ENCODE measurements at places on chromosomes 16 and 17.
A peak's percentile ranks its signal among the peaks of the same experiment; 100 is the strongest.

DNA sequence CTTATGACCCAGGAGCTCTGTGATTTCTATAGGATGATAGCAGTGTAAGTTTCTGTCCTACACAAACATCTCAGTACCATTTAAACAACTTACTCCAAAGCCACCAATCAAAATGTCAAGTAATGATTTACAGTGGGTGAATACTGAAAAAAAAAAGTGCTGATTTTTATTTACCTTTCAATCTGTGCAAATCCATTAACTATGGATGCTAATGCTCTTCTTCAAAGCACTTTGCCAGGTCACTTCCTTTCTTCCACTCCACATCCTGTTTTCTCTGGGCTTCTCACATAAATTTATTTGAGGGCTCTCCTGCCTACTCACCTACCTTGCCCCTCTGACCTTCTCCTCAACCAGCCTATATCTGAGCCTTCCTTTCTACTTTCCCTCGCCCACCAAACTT is 101.6 kb downstream of the SKAP1 start:
- no peaks in the 10 kb centered on the region for H3K27me3 ChIP-seq
- H3K4me3 ChIP-seq = no peak overlapping the region
- H3K4me1 ChIP-seq = peaks cover 13% of the 10 kb centered on the region
- no peak for DNase-seq
- H3K27ac ChIP-seq = no peak overlapping the region

DNA sequence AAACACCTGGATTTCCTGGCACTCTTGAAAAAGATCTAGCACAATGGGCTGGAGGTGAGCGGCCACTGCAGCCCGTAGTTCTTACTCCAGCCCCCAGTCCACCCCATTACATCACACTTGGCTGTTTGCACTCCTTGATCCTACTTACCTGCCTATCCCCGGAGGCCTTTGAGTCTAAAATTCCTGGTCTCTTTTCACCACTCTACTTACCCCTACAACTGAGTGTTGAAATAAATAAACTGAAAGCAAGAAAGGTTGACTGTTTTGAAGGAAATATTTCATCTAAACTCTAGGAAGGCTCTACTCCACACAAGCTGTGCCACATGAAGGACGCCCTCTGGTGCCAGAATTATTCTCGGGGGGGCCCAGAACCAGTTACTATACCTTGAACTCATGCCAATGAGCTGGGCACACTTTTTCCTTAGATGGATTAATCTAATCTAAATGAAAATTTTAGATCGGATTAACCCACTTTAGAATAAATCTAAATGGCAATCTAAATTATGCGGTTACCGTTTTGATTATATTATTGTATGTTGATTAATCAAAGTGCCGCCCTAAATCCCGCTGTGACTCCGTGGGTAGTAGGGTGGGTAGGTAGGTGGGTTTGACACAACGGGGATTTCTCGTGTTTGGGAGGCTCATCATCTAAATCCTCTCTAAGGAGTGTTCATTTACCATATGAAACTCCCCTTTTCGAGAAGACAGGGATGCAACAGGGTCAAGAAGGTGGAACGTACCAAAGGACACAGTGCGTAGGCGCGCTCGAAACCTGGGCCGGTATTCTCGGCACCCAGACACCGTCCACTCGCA is 651 bp upstream of the EIF1 start:
- H3K27ac ChIP-seq = peak overlapping the region; percentile 100
- peak overlapping the region; percentile 97 for H3K4me3 ChIP-seq
- H3K27me3 ChIP-seq = no peaks in the 10 kb centered on the region
- no peak for DNase-seq
- H3K36me3 ChIP-seq = peaks cover 26% of the 10 kb centered on the region

DNA sequence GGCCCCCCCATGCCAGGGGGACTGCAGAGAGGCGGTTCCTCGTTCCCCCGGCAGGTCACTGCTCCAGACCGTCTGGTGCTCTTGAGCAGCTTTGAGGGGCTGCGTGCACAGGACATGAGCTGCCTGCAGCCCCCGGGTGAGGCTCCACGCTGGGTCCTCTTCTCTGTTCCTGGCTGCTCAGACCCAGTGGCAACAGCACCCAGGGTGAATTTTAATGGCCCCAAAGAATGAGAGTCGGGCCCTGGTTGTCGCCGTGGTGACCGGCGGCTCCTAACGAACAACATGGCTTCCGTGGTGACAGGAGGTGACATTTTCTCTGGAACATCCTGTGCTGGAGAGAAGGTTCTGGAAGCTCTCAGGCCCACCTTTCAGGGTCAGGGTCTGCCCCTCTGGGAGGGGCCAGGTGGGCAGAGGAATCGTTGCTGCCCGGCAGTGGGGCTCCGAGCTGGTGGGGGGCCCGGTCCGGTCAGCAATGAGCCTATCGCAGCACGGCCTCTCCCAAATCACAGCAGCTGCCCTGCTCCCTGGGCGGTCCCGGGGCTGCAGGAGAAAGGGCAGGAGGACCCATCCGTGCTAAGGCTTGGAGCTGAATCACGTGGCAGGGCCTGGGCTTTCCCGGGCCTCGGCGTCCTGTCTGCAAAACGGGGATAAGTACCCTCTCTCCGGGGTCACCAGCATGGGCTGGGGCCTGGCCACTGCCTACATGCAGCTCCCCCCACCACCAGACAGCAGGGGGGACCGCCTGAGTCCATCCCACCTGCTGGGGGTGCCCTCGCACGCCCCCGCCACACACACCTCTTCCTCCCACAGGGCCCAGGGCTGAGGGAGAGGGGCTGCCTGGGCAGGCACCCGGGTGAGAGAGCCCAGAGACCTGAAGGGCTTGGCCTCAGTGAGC is 3.4 kb upstream of the C1QTNF8 start:
- no peaks in the 10 kb centered on the region for H3K36me3 ChIP-seq
- peaks cover 1% of the 10 kb centered on the region for H3K4me1 ChIP-seq
- H3K4me3 ChIP-seq = no peak overlapping the region
- no peak for DNase-seq

- no peaks in the 10 kb centered on the region for H3K4me1 ChIP-seq
- H3K27me3 ChIP-seq = peaks cover 6% of the 10 kb centered on the region
- H3K36me3 ChIP-seq = no peaks in the 10 kb centered on the region
- H3K4me3 ChIP-seq = no peak within 1 kb of the TSS
- no peak within 1 kb of the TSS for H3K27ac ChIP-seq
Measured at GRCh38 chr17:63931981-63932561, at the start of gene CD79B. Gene CD79B, minus strand, starts transcription at chr17:63932331. Its CDS starts 70 bp downstream, at chr17:63932261.

DNA sequence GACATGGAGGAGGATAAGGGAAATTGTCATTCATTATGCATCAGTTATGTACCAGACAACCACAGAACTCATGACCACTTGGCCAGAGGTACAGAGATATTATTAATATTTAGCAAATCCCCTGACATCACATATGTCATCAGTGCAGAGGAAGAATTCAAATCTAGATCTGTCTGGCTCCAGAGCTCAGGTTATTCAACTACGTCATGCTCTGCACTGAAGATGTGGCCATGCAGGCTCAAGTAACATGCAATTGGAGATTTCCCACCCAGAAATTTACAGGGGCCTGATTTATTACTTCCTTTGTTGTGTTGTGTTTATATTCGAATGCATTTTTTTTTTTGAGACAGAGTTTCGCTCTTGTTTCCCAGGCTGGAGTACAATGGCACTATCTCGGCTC is 224.3 kb downstream of the HS3ST4 start:
- H3K4me1 ChIP-seq = peaks cover 3% of the 10 kb centered on the region
- H3K36me3 ChIP-seq = no peaks in the 10 kb centered on the region
- no peak overlapping the region for H3K4me3 ChIP-seq
- DNase-seq = no peak
- peaks cover 41% of the 10 kb centered on the region for H3K27me3 ChIP-seq

All from progenitor cell of endocrine pancreas (in vitro differentiated cells).